T1000 (cell line): ENCODE measurements at places on chromosomes 5 and 9.

DNA sequence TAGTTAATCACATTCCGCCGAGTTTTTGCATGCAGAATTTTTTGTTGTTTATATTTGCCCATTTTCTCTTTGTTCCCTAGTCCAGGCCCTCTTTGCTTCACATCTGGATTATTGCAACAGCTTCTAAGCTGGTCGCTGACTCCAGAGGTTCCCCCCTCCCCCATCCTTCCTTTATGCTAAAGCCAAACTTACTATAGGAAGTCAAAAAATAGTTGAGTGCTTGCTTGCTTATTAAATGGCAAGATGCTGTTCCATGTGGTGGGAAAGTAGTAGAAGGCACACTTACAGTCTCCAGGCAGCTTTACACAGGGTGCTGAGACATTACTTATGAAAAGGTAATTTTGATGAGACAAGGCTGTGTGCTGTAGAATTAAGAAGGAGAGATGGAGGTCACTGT is 1.3 kb downstream of the ZBTB34 start:
- no peak for DNase-seq

DNA sequence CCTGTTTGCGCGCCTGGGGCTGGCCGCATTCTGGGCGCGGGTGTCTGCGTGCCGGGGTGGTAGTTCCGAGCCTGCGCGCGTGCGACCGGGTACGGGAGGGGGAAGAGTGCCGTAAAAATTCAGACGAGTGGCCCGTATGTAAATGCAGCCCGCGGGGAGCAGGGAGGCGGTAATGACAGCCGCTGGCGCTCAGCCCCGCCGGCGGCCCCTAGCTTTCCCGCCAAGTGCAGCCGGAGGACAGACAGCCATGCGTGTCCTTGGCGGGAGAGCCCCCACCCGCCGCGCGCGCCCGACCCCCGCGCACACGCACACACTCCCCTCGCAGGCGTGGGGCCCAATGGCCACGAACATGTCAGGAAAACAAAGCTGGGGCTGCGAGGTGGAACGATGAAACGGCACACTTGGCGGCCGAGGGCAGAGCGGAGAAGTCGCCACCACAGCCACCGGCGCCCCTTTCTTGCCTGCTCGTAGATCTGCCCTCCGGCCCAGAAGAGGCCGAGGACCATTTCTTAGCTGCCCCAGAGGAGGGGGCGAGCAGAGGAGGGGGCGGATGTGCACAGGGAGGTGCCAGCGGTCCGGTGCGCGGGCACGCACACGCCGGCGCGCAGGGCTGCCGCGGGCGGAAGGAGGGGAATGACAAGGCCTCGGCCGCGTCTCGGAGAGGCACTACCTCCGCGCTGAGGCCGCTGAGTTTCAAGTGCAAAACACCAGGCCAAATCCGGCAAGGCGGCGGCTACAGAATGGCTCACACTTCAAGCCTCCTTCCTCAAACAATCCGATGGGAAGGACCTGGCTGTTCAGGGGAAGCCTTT is 208.4 kb downstream of the MEF2C start:
- DNase-seq = no peak

GRCh38 chr9:107740088-107740980 is 250.8 kb upstream of the KLF4 start:
- DNase-seq = no peak

DNA sequence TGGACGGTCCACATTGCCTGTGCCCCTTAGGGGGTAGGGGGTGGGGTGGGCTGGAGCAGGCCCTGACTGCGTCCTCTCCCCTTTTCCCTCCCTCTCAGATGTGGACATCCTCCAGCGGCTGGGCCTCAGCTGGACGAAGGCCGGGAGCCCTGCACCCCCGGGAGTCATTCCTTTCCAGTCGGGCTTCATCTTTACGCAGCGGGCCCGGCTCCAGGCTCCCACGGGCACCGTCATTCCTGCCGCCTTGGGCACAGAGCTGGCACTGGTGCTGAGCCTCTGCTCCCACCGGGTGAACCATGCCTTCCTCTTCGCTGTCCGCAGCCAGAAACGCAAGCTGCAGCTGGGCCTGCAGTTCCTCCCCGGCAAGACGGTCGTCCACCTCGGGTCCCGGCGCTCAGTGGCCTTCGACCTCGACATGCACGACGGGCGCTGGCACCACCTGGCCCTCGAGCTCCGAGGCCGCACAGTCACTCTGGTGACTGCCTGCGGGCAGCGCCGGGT is 12.3 kb downstream of the COL27A1 start:
- DNase-seq = no peak

DNA sequence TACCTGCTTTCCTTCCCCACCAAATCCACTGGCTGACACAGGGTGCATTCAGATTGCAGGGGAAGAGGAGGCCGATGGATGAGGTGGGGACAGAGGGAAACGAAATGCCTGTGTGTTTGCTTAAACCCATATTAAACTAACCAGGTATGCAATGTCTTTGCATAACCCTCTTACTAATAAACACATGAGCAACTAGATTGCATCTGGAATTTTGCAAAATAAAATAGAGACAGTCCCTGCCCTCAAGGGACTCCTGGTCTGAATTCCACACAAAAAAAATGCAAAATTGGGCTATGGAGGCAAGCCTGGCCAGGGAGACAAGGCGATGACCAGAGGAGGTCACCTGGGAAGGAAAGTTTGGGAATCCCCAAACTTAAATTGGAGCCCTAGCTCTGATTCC is 202.9 kb downstream of the ACTL7B start:
- no peak for DNase-seq

- no peak for DNase-seq
Measured at GRCh38 chr5:144548936-144549335, 378.3 kb downstream of the KCTD16 start.

- no peak for DNase-seq
Measured at GRCh38 chr9:114775121-114775520, 30.7 kb downstream of the TNFSF15 start.

DNA sequence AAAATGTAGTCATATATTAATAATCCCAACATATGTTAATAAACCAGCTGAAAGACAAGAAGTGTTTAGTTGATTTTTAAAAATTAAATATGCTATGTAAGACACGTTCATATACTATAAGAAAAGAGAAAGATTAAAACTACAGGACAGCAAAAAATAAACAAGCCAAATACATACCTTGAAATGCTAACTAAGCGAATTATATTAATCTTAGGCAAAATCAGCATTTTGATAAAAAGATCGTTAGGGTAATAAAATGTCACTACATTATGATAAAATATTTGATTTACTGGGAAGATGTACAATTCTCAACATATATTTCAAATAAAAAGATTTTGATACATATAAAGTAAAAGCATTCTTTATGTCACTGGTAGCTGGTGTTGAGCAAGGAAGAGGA is 938.3 kb downstream of the PTPRD start:
- DNase-seq = no peak
